ENCODE measurements at places on chromosomes 16 and 17. TPM values are rescaled to one million over a fixed set of nuclear protein-coding genes. Genes with fewer than 3 reads are reported as not detected.

CCL1 gene
- total RNA-seq = not detected

OTOA gene
- 0.68 TPM for total RNA-seq

PYY gene
- not detected for total RNA-seq

ACSM5 gene
- total RNA-seq = 9.7 TPM

SGCA gene
- total RNA-seq = 13.9 TPM

KRT24 gene
- total RNA-seq = not detected

FKBP10 gene
- 24.5 TPM for total RNA-seq

EXOC3L1 gene
- 8.2 TPM for total RNA-seq

- H3K27ac ChIP-seq = no peak overlapping the region
- H3K27me3 ChIP-seq = no peaks in the 10 kb centered on the region
- no peaks in the 10 kb centered on the region for H3K4me1 ChIP-seq
- DNase-seq = no peak
- H3K36me3 ChIP-seq = no peaks in the 10 kb centered on the region
Observed at GRCh38 chr16:72001180-72001874, 1.1 kb upstream of the PKD1L3 start.

DNA sequence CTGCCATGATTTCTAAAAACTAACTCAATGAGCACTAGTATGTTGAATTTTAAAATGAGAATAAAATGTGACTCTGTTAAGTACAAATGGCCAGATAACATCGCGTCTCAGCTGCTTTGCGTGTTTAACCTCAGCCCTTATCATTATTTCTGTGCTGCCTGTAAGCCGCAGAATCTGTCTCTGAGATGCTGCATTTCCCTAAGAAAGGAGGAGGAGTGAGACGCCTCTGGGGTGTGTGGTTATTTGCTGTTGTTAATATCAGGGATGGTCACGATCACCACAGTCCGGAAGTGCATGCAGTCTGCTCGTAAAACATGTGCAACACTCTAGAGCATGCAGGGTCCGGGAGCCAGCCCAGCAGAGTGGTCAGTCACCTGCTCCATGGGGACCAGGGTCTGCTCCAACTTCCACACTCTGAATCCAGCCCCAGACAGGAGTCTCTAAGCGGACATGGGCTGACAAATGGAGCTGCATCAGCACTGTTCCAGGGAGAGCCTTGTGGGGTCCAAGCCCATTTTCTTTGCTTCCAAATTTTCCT, 342.5 kb downstream of the MAF start:
- H3K4me3 ChIP-seq = no peak overlapping the region
- no peaks in the 10 kb centered on the region for H3K4me1 ChIP-seq
- no peak overlapping the region for H3K27ac ChIP-seq
- no peaks in the 10 kb centered on the region for H3K36me3 ChIP-seq
- no peak for DNase-seq
- H3K27me3 ChIP-seq = no peaks in the 10 kb centered on the region

- no peak overlapping the region for H3K27ac ChIP-seq
- no peak overlapping the region for H3K4me3 ChIP-seq
- no peaks in the 10 kb centered on the region for H3K36me3 ChIP-seq
Observed at GRCh38 chr17:5545051-5545987, 39.0 kb downstream of the NLRP1 start.

- H3K27me3 ChIP-seq = peaks cover 1% of the 10 kb centered on the region
- no peak for DNase-seq
- H3K27ac ChIP-seq = no peak overlapping the region
- H3K4me3 ChIP-seq = no peak overlapping the region
- no peaks in the 10 kb centered on the region for H3K4me1 ChIP-seq
- no peaks in the 10 kb centered on the region for H3K36me3 ChIP-seq
Observed at GRCh38 chr17:72053036-72053435, 67.8 kb upstream of the SOX9 start.

DNA sequence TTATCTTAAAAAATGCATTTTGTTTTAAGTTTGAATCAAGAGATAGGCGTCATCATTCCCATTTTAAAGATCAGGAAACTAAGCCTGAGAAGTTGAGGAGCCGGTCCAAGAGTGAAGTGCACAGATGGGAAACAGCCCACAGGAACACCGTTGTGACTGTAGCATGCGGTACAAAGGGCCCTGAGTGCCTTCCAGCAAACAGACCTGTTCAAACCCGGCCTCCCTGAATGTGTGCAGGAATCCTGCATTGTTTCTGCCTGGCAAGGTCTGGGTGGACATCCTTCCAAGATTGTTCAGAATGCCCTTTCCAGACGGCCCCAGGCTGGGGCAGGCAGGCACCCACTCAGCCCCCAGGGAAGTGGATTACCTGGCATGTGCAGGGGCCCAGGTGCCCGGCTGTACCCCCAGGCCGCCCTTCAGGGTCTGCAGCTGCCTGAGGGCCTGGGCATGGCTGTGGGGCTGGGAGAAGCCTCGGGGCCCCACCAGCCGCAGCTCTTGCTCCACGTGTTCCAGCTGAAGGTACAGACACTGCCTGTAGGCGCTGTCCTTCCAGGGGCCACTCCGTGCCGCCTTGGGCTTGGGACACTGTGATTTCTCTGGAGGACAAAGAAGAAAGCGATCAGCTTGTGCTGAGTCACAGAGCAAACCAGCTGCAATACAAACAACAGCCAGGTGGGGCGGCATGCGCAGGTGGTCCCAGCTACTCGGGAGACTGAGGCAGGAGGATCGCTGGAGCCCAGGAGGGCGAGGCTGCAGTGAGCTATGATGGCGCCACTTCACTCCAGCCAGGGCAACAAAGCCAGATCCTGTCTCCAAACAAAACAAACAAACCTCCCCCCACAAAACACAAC, 45.0 kb upstream of the GCSH start:
- H3K27me3 ChIP-seq = no peaks in the 10 kb centered on the region
- no peaks in the 10 kb centered on the region for H3K36me3 ChIP-seq
- no peak overlapping the region for H3K27ac ChIP-seq
- no peak overlapping the region for H3K4me3 ChIP-seq
- H3K4me1 ChIP-seq = no peaks in the 10 kb centered on the region
- no peak for DNase-seq

DNA sequence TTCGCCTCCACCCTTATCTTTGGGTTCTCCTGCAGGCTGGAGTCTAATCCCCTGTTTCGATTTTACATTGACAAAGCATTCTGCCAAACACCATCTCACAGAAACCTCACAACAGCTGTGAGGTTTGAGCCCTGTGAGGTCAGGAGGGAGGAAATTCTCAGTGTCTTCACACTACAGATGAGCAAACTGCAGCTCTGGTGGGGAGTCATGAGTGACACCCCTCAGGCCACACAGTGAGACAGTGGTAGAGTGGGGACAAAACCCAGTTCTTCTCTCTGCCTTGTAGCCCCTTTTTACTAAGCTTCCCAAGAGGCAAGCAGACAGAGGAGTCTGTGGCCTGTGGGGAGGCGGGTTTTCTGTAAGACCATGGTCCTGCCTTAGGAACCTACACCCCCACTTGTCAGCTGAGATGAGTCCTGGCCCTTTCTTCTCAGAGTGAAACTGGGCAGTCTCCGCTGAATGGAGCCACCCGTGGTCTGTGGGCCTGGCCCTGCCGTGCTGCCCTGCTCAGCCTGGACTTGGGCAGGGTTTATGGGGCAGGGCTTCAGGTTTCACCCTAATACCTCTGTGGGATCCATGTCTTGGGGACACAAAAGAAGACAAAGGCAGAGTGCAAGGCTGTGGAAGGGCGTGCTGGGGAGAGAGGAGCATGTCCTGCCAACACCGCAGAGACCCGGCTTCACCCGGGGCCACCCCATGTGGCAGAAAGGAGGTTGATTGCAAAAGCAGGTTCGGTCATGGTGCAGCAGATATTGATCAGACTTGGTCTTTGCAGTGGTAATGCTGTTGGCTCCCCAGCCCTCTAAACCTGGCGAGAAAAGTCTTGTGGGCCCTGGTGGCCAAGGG, 59.0 kb downstream of the ABR start:
- H3K4me3 ChIP-seq = no peak overlapping the region
- H3K36me3 ChIP-seq = no peaks in the 10 kb centered on the region
- no peak for DNase-seq
- no peaks in the 10 kb centered on the region for H3K27me3 ChIP-seq
- no peak overlapping the region for H3K27ac ChIP-seq
- no peaks in the 10 kb centered on the region for H3K4me1 ChIP-seq

DNA sequence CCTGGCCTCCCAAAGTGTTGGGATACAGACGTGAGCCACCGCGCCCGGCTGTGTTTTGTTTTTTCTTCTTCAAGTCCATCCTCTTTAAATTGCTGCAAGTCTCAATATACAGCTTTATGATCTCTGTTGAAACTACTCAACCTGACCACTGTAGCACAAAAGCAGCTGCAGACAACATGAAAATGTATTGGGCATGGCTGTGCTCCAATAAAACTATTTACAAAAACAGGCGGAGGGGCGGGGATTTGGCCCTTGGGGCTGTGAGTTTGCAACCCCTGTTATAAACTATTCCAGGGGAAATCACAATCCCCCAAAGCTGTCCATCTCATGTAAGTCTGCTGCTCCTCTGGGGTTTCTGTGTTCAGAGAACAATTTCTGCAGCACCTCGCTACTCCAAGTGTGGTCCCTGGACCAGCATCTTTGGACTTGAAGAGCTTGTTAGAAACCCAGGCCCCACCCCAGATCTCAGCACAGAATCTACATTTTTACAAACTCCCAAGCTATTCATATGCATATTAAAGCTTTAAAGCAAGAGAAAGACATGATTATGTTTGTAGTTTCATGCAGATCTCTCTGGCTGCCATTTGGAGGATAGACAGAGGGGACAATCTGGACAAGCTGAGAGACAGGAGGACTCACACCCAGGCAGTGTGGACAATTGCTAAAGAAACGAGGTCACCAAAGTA, 33.6 kb downstream of the TEKT5 start:
- H3K4me3 ChIP-seq = no peak overlapping the region
- H3K36me3 ChIP-seq = no peaks in the 10 kb centered on the region
- no peaks in the 10 kb centered on the region for H3K4me1 ChIP-seq
- H3K27me3 ChIP-seq = no peaks in the 10 kb centered on the region
- no peak overlapping the region for H3K27ac ChIP-seq

- H3K4me1 ChIP-seq = no peaks in the 10 kb centered on the region
- no peaks in the 10 kb centered on the region for H3K36me3 ChIP-seq
- no peaks in the 10 kb centered on the region for H3K27me3 ChIP-seq
- DNase-seq = no peak
Observed at GRCh38 chr17:2849327-2849670, 53.1 kb downstream of the RAP1GAP2 start.

- no peak overlapping the region for H3K4me3 ChIP-seq
- H3K27me3 ChIP-seq = peaks cover 2% of the 10 kb centered on the region
- DNase-seq = no peak
- H3K27ac ChIP-seq = no peak overlapping the region
- no peaks in the 10 kb centered on the region for H3K36me3 ChIP-seq
Observed at GRCh38 chr17:13154398-13154797, 136.6 kb upstream of the ELAC2 start.

GRCh38 chr16:75475420-75475847, 10.9 kb upstream of the TMEM170A start:
- no peak for DNase-seq
- H3K4me1 ChIP-seq = no peaks in the 10 kb centered on the region
- H3K4me3 ChIP-seq = no peak overlapping the region
- no peak overlapping the region for H3K27ac ChIP-seq
- H3K27me3 ChIP-seq = no peaks in the 10 kb centered on the region

DNA sequence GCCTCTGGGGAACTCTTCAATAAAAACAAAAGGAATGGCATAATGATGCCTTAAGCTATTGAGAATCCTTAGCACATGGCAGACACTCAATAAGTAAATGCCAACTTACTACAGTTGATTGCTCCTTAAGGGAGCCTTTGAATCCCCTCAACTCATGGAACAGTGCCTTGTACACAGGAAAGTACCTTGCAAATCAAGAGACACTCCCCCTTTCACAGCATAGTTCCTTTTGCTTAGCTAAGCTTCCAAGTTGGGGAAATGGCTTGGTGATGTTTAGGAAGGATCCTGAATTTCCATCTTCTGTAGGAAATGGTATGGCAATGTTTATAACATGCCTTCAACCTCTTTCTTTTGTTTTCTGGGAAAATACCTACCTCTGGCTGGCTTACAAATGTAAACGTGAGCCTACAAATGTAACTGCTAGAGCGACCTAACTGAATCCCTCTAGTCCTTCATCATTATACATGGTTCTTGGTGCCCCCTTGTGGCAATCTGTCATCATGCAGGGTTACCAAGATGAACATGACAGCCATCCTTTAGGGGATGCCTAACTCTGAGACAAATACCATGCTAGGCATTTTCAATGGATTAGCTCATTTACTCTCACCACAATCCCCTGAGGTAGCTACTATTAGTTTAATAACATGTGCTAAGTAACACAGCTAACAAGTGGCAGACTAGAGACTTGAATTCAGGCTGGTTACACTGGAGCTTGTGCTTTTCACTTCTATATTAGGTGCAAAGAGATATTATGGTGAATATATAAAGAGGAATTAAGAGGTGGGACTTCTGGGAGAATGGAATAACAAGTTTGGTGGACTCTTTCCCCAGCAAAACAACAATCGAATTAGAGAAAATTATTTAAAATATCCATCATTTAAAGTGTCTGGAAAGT, 65.0 kb downstream of the MMD start:
- no peak overlapping the region for H3K4me3 ChIP-seq
- H3K4me1 ChIP-seq = no peaks in the 10 kb centered on the region
- no peaks in the 10 kb centered on the region for H3K27me3 ChIP-seq
- peak; percentile 62 for DNase-seq
- H3K36me3 ChIP-seq = no peaks in the 10 kb centered on the region

- DNase-seq = no peak
- no peaks in the 10 kb centered on the region for H3K4me1 ChIP-seq
- no peaks in the 10 kb centered on the region for H3K36me3 ChIP-seq
- H3K27me3 ChIP-seq = no peaks in the 10 kb centered on the region
- no peak overlapping the region for H3K4me3 ChIP-seq
Observed at GRCh38 chr17:11705111-11705510, 106.8 kb downstream of the DNAH9 start.

DNA sequence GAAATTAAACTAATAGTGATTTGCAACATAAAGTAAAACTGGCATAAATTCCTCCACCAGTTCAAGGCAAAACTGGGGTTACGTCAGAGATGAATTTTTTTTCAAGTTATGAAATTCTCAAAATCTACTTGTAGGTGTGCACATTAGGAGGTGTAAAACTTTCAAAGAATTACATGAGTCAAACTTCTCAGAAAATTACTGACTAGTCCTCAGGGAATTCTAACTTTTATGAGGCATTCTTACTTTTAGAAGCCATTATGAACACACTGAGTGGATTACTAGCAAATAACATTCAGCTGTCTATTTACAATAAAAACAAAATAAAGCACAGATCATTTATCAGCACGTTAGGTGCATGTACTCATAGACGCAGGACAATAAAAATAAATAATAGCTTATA, 348.7 kb downstream of the CDH11 start:
- no peaks in the 10 kb centered on the region for H3K36me3 ChIP-seq
- no peaks in the 10 kb centered on the region for H3K27me3 ChIP-seq
- no peak overlapping the region for H3K27ac ChIP-seq

- no peak for DNase-seq
- no peaks in the 10 kb centered on the region for H3K36me3 ChIP-seq
Observed at GRCh38 chr16:47359478-47359877, 101.4 kb downstream of the ITFG1 start.

GRCh38 chr17:75266316-75267152, 4.5 kb downstream of the MIF4GD start:
- no peak for DNase-seq
- H3K27me3 ChIP-seq = no peaks in the 10 kb centered on the region
- no peaks in the 10 kb centered on the region for H3K36me3 ChIP-seq
- no peak overlapping the region for H3K4me3 ChIP-seq
- peaks cover 11% of the 10 kb centered on the region for H3K4me1 ChIP-seq
- H3K27ac ChIP-seq = no peak overlapping the region

Measured in prostate gland (tissue), 2 donors.